ENCODE measurements at places on chromosomes 11 and 22. TPM values are rescaled to one million over a fixed set of nuclear protein-coding genes. Genes with fewer than 3 reads are reported as not detected.

- DNase-seq: no peak
Measured at GRCh38 chr11:60891103-60891741, 15.2 kb downstream of the PRPF19 start.

GRCh38 chr11:78733031-78733430 lies 158.4 kb upstream of the NARS2 start:
- no peak for DNase-seq

DNA sequence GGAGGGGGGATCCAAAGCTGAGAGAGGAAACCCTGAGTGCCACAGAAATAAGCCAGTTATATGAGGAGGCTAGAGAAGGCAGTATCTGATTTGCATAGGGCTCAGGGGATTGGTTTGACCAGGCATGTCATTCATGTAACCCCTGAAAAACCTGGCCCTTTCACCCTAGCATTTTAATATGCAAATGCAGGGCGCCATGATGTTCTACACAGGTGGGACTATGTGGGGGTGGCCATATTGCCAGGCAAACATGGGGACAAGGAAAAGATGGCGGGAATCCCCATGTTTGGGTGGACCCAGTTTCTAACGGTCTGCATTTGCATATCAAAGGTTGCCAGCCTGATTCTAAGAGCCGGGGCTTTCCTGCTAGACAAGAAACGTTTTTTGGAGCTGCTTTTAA lies 27.2 kb downstream of the CSF2RB start:
- DNase-seq: no peak

DNA sequence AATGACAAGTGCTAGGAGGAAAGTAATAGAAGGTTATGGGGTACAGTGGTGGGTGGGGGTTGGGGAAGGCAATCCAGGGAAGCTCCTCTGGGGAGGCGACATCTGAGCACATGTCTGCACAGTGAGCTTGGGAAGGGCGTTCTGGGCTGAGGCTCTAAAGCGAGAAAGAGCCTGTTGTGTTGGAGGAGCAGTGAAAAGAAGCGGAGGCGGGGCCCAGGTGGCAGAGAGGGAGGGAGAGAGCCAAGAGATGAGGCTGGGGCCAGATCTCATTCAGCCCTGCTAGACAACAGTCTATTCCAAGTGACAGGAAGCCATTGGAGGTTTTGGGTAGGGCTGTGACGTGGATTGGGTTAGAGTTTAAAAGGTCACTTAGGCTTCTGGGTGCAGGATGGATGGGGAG lies 55.3 kb upstream of the PARVG start:
- DNase-seq: no peak

CRYBB2 gene
- total RNA-seq: 0.58 TPM

All from activated T-cell treated with anti-CD3 and anti-CD28 coated beads, Interleukin-2, amount 50 U/mL, for 4 hours (primary cell).